ENCODE measurements at places on chromosomes 3 and 15.

DNA sequence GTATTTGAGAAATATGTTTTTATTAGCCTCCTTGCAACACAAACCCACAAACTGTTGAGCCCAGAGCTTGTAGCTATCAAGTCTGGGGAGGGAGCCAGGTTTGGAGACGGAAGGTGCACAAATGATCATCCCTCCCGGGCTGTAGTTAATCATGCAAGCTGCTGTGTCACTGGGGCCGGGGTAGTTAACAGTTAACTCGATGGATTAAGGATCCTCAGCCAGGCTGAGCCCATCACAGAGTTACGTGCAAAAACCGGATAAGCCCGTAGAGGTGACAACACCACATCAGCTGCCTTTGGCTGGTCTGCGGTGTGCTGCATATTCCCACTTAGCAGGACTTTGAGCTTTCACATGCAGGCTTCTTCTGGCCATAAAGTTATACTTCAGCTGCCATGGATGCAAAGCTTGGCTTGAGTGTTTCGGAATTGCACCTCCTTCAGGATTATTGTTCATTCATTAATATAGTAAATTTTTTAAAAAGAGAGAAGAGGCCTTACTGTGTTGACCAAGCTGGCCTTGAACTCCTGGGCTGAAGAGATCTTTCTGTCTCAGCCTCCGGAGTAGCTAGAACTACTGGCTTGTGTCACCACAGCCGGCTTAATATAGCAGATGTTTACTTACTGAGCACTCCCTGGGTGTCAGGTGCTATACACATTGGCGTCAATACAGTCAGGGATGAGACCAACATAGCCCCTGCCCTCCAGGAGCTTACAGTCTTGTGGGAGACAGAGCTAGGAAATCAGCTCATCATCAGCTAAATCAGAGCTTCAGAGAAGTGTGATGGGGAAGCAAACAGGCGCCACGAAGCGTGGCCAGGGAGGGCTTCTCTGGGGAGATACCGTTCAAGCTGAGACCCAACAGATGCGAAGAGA lies 226.8 kb upstream of the BHLHE40 start:
- DNase-seq, result peak; percentile 56

GRCh38 chr15:83339396-83339795 lies 54.9 kb upstream of the BNC1 start:
- no peak for DNase-seq

DNA sequence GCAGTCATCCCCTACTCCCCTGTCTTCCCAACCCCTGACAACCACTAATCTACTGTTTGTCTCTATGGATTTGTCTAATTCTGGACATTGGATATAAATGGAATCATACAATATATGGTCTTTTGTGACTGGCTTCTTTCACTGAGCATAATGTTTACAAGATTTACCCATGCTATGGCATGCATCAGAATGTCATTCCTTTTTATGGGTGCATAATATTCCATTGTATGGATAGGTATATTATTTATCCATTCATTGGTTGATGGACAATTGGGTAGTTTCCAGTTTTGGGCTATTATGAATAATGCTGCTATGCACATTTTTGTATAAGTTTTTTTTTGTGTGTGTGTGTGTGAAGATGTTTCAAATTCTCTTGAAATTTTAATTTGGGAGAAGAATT lies 16.6 kb upstream of the TTBK2 start:
- DNase-seq, result no peak

- DNase-seq, result peak; percentile 83
Observed at GRCh38 chr15:31365655-31366127, 39.1 kb downstream of the KLF13 start.

Data from inflammatory macrophage (primary cell).